Immature natural killer cell (primary cell): ENCODE measurements at places on chromosomes 13 and 19. TPM values are rescaled to one million over a fixed set of nuclear protein-coding genes. Genes with fewer than 3 reads are reported as not detected.
A peak's percentile ranks its signal among the peaks of the same experiment; 100 is the strongest.

DNA sequence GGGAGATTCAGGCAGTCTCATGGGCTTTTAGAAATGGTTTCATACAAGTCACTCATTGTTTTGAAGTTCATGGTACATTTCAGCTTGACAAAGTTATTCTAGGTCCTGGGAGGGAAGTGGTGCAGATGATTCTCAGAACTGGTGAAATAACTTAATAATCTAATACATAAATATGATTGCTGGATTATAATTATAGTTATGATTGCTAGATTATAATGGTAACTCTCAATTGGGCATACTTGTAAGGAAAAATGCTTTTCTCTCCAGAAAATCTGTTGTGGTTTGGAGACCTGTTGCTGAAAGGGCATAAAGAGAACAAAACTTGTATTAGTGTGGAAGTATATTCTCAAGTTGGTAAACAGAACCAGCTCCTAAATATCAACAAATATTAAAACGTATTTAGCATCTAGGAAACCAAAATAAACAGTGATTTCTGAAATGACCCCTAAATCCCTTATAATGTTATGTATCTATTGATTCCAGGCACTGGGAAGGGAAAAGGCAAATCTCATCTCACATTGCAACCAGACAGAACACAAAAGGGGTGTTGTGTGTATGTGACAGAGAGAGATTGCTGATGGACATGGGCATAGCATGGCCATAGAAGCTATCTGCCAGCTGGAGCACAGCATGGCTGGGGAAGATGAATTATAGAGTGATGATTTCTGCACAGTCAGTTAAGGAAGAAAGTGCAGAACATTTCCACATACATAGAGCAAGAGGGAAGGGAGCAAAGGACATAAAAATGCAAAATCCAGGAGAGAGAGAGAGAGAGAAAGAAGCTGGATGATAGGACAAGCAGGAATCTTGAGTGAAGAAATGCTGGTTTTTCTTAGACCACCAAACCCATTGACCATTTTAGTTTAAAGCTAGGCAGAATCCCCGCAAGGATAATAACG lies 87.1 kb upstream of the FRY start:
- no peaks in the 10 kb centered on the region for H3K27me3 ChIP-seq
- no peak overlapping the region for H3K27ac ChIP-seq
- H3K4me3 ChIP-seq, result no peak overlapping the region
- no peak for DNase-seq
- H3K36me3 ChIP-seq, result peaks cover 40% of the 10 kb centered on the region

- DNase-seq, result no peak
- H3K4me3 ChIP-seq, result no peak overlapping the region
- no peaks in the 10 kb centered on the region for H3K27me3 ChIP-seq
- H3K27ac ChIP-seq, result no peak overlapping the region
- H3K36me3 ChIP-seq, result no peaks in the 10 kb centered on the region
These were observed 169.5 kb downstream of the DCLK1 start for GRCh38 chr13:35961461-35962220.

DNA sequence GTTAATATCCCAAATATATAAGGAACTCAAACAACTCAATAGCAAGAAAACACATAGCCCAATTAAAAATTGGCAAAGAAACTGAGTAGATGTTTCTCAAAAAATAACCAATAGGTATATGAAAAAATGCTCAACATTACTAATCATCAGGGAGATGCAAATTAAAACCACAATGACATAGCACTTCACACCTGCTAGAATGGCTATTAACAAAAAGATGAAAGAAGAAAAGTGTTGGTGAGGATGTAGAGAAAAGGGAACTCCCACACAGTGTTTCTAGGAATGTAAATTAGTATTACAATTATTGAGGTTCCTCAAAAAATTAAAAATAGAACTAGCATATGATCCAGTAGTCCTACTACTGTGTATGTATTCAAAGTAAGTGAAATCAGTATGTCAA lies 1212.8 kb downstream of the DIAPH3 start:
- H3K4me1 ChIP-seq, result no peaks in the 10 kb centered on the region
- no peak overlapping the region for H3K27ac ChIP-seq
- peaks cover 2% of the 10 kb centered on the region for H3K27me3 ChIP-seq
- H3K4me3 ChIP-seq, result no peak overlapping the region

DNA sequence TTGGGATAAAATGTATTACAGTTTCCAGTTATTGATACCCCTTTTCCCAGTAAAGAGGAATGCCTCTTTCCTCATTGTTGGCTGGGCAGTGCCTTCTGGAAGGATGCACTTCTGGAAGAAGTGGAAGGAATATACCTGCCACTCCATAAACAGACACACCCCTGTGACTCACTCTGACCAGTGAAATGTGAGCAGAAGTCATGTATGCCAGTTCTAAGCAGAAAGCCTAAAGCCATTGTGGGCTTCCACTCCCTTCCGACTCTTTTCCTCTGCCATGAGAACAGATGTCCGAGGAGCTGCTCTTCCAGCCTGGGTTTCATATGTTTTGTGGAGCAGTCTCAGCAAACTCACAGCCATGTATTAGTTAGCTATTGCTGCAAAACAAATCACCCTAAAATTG lies 166.1 kb upstream of the SERP2 start:
- no peaks in the 10 kb centered on the region for H3K4me1 ChIP-seq
- H3K36me3 ChIP-seq, result no peaks in the 10 kb centered on the region
- no peak overlapping the region for H3K27ac ChIP-seq
- no peak for DNase-seq

DNA sequence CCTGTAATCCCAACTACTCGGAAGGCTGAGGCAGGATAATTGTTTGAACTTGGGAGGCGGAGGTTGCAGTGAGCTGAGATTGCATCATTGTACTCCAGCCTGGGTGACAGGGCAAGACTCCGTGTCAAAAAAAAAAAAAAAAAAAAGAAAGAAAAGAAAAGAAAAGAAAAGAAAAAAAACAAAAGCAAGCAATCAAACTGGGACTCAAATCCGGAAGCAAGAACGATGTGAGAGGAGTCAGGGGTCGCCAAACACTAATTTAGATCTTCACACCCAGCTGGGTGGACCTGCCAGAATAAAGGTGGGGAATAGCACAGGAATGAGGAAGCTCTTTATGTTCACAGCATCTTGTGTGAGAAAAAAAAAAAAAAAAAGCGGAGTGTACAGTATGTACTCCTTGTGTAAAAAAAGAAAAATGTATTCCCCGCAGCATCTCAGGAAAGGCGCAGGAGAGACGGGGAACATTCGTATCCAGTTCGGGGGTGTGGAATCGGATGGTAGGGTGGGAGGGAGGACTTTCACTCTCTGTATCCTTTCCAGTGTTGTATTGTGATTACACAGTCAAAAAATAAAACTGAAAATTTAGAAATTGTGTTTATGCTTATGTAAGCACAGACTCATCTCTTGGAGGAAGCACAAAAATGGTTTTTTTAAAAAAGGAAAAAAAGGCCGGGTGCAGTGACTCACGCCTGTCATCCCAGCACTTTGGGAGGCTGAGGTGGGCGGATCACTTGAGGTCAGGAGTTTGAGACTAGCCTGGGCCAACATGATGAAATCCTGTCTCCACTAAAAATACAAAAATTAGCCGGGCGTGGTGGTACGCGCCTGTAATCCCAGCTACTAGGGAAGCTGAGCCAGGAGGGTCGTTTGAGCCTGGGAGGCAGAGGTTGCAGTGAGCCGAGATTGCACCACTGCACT lies 7.6 kb downstream of the DNAJB1 start:
- no peak for DNase-seq
- H3K27ac ChIP-seq, result no peak overlapping the region
- peaks cover 3% of the 10 kb centered on the region for H3K27me3 ChIP-seq
- no peak overlapping the region for H3K4me3 ChIP-seq
- peaks cover 14% of the 10 kb centered on the region for H3K4me1 ChIP-seq
- H3K36me3 ChIP-seq, result peaks cover 7% of the 10 kb centered on the region

- H3K27ac ChIP-seq, result no peak overlapping the region
- H3K27me3 ChIP-seq, result no peaks in the 10 kb centered on the region
- no peaks in the 10 kb centered on the region for H3K36me3 ChIP-seq
- H3K4me3 ChIP-seq, result no peak overlapping the region
- no peaks in the 10 kb centered on the region for H3K4me1 ChIP-seq
These were observed 133.5 kb upstream of the MIR17HG start for GRCh38 chr13:91214031-91214430.

GRCh38 chr19:48152551-48152950 lies 17.6 kb downstream of the LIG1 start:
- peak; percentile 47 for DNase-seq
- H3K36me3 ChIP-seq, result peaks cover 11% of the 10 kb centered on the region
- no peaks in the 10 kb centered on the region for H3K4me1 ChIP-seq
- H3K4me3 ChIP-seq, result no peak overlapping the region
- no peak overlapping the region for H3K27ac ChIP-seq

The PLK5 gene
- polyA plus RNA-seq, result not detected

The TLE2 gene
- polyA plus RNA-seq, result 1.3 TPM

The LILRA6 gene
- polyA plus RNA-seq, result 0.39 TPM

The RAB3A gene
- polyA plus RNA-seq, result 0.77 TPM

The CGB7 gene
- polyA plus RNA-seq, result not detected

The CRB3 gene
- polyA plus RNA-seq, result not detected
